Left lung (tissue), 14 donors: ENCODE measurements at places on chromosomes 6 and 20. TPM values are rescaled to one million over a fixed set of nuclear protein-coding genes. Genes with fewer than 3 reads are reported as not detected.

- no peak for DNase-seq
Measured at GRCh38 chr6:94177429-94177828, 758.1 kb upstream of the EPHA7 start.

- DNase-seq: no peak
Measured at GRCh38 chr20:33664762-33665144, 2.0 kb upstream of the ACTL10 start.

- DNase-seq: no peak
Measured at GRCh38 chr6:124798942-124799496, 163.2 kb upstream of the RNF217 start.

Gene POPDC3
- 0.71 TPM for total RNA-seq

DNA sequence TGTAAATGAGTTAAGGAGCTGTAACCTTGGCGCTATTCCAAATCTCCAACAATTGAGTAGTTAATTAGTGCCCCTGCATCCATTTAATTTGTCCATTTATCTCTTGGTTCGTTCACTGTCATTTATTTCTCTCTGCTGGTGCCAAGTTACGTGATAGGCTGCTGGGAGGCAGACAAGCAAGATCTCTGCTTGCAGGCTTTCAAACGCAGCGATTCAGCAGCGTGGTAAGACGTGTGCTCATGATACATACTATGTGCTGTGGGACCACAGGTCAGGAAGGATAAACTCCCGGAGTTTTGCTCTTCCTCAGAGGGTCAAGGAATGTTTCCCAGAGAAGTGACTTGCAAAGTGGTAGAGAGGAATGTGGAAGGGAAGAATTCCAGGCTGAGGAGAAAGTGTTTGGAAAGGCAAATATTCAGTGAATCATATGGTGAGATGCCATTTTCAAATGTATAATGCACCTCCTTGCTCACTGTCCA, 46.4 kb downstream of the UTRN start:
- DNase-seq: no peak

Gene C20orf202
- not detected for total RNA-seq

Gene C6orf136
- total RNA-seq: 16.4 TPM

- DNase-seq: no peak
Measured at GRCh38 chr6:16822975-16823717, 61.9 kb upstream of the ATXN1 start.

DNA sequence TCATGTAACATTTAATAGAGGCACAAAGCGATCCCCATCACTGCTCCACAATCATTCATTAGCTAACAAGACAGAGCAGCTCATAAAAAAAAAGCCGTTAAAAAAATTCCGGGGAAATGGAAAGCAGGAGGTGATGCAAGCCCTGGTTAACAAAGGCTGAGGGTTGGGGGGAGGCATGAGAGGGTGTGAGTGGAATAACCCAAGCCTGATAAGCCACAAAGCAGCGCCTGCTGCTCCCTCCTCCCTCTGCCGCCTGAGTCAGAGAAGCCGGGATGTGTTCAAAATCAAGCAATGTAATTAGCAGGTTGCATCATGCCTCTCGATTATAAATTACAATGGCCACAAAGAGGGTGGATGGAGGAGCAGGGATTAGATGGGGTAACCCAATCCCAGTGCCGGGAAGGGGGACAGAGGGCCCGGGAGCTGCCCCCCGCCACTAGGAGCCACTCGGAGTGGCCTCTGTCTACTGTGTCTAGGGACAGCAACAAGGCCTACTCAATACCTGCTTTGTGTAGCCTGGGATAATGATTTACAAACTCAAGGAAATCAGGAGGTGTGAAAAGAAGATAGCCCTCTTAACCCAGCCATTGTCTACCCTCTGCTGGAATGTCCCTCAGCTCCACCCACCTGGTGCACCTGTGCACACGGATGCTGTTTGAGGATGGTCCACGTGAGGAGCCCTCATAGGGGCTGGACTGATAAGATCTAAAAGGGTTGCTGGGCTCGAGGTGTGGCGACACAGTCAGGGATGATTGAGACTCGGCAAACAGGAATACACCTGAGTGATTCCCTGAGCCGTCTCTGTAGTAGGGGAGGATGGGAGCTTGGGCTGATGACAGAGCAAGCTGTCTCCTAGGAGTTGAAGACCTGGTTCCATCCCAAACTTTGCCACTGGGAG, 156.9 kb downstream of the VEGFA start:
- DNase-seq: peak; percentile 59

Gene GABBR1
- total RNA-seq: 32.0 TPM
